ENCODE measurements at places on chromosomes 3 and 15. TPM values are rescaled to one million over a fixed set of nuclear protein-coding genes. Genes with fewer than 3 reads are reported as not detected.

The AADACL2 gene
- total RNA-seq = not detected

The RPL39L gene
- 40.4 TPM for total RNA-seq

The LYSMD2 gene
- total RNA-seq = 11.0 TPM

The GABRR3 gene
- not detected for total RNA-seq

The LIPC gene
- 0.04 TPM for total RNA-seq

The GOLGA8T gene
- total RNA-seq = 0.20 TPM

The GLDN gene
- total RNA-seq = not detected

The SNX22 gene
- total RNA-seq = 1.3 TPM

The DLEC1 gene
- not detected for total RNA-seq

The KCNMB3 gene
- 0.46 TPM for total RNA-seq

The PLA2G4D gene
- not detected for total RNA-seq

The LRRIQ4 gene
- total RNA-seq = 0.07 TPM

The UACA gene
- total RNA-seq = 152 TPM

The MBNL1 gene
- total RNA-seq = 452 TPM

The SIAH2 gene
- 20.5 TPM for total RNA-seq

The ACP3 gene
- total RNA-seq = not detected

The DOCK3 gene
- 0.04 TPM for total RNA-seq

The GOLGA6A gene
- not detected for total RNA-seq

The KCNMB2 gene
- not detected for total RNA-seq

The TPRG1 gene
- 0.13 TPM for total RNA-seq

The EPM2AIP1 gene
- 12.1 TPM for total RNA-seq

The SLC2A2 gene
- total RNA-seq = not detected

The CSPG4 gene
- 0.04 TPM for total RNA-seq

The TRAT1 gene
- total RNA-seq = not detected

The SRP14 gene
- total RNA-seq = 266 TPM

The ST6GAL1 gene
- total RNA-seq = 59.5 TPM
